Renal cortical epithelial cell (primary cell): ENCODE measurements at places on chromosomes 2 and 18. TPM values are rescaled to one million over a fixed set of nuclear protein-coding genes. Genes with fewer than 3 reads are reported as not detected.
A peak's percentile ranks its signal among the peaks of the same experiment; 100 is the strongest.

The MITD1 gene
- 25.8 and 44.6 TPM in 2 replicates for total RNA-seq

The TUBB8B gene
- not detected in 2 replicates for total RNA-seq

The PLGLB2 gene
- total RNA-seq: 1.3 TPM in 1 of 2 replicates, not detected in the other

The LIMS2 gene
- total RNA-seq: 0.87 and 3.7 TPM in 2 replicates

The DNAH6 gene
- under 0.01 and 1.6 TPM in 2 replicates for total RNA-seq

DNA sequence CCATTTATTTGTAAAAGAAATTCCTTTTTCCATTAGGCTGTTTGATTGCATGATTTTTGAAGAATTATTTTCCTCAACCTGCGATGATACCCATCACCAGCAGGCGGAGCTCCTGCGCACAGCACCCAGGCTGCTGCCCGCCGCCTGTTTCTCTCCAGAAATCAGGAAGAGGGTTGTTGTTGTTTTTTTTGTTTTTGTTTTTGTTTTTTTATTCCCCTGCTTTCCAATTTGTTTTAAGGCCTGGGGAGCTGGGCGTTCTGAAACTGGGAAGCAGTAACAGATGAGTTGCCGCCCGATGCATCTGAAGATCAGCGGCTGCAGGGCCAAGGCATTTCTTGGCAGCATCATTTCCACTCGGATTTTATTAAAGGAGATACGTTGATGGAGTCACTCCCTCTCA lies 132.1 kb downstream of the MBP start:
- DNase-seq: peak; percentile 21

- DNase-seq: no peak
Measured at GRCh38 chr2:46704593-46704992, 211.0 kb downstream of the MCFD2 start.

- no peak for DNase-seq
Measured at GRCh38 chr2:159468257-159468656, 148.1 kb downstream of the BAZ2B start.

- DNase-seq: no peak
Measured at GRCh38 chr2:242020196-242021004, 150.9 kb downstream of the RTP5 start.

GRCh38 chr18:26746398-26746797 lies 119.1 kb downstream of the AQP4 start:
- DNase-seq: peak; percentile 54

- no peak for DNase-seq
Measured at GRCh38 chr2:25419678-25420242, 78.0 kb upstream of the DNMT3A start.

GRCh38 chr2:168951871-168952270 lies 50.8 kb downstream of the G6PC2 start:
- DNase-seq: no peak

- peak; percentile 95 for DNase-seq
Measured at GRCh38 chr2:240991378-240992263, 6.8 kb upstream of the SNED1 start.

DNA sequence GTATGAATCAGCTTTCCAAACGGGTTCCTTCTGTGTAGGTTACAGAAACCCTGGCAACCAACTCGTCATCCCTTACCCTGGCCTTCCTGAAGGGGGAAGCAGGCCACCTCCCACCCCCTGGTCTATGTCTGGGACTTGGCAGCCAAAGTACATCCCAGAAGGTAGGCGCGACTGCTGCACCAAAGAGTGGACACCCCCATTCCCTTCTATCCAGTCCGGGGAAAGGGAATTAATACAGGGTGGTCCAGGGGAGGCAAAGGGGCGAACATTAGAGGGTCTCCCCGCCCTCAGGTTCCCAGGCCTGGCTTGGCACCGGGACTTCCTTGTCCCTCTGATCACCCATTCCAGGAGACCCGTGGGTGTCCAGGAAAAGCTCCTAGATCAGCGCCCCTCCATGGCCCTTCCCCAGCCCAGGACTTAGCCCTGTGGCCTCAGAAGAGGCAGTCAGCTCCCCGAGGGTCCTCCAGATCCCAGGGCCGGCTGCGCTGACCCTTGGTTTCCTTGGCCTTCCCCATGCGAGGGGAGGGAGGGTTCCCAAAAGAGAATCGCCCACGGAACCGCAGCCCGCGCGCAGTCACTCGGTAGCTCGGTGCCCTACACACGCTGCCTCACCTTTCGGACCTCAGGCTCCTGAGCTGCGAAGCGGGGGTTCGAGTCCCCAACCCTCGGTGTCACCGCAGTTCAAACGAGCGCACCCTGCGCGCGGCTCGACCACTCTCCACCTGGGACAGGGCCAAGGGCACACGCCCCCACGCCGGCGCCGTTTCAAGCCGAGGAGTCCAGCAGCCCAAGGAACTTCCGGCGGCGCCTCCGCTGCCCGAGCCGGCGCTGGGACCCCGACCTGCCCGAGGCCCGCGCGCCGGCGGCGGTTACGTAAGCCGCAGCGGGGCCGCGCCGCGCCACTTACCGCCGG lies at the start of gene PER2:
Gene PER2 (minus strand): TSS at position 874 of the 913 bp plus-strand sequence. CDS start 10,674 bp downstream, outside the sequence.
- DNase-seq: peak; percentile 85

DNA sequence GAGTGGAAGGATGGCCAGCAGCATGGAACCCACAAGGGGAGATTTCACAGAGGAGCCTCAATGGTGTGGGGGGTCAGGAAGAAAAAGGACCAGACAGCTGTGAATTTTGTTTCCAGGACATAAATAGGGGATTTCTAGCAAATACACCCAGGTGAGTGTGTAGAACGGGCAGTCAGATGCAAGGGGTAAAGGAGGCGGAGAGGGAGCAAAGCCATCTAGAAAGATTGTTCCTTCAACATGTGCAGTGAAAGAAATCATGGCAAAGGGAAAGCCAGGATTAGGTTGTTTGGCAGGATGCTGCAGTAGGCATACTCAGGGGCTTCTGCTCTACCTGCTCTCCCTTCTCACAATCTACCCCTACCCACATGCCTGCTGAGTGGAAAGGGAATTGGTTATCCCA lies 119.4 kb upstream of the EPC2 start:
- no peak for DNase-seq

DNA sequence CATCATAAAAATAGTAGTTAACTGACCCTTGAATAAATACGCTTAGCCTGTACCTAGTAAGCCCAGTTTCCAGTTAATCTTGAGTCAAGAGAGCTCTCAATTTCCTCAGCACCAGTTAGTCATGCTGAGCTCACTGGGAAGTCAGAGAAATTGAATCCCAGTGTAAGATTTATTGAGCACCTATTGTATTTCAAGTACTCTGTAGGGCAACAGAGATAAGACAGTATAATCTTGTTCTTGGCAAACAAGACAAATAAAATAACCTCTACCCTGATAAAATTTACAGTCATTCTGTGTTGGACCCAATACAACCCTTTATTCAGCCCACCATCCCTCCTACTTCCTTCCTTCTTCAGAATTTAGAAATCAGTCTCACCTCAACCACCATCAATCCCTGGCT lies 71.9 kb upstream of the NRP2 start:
- no peak for DNase-seq

DNA sequence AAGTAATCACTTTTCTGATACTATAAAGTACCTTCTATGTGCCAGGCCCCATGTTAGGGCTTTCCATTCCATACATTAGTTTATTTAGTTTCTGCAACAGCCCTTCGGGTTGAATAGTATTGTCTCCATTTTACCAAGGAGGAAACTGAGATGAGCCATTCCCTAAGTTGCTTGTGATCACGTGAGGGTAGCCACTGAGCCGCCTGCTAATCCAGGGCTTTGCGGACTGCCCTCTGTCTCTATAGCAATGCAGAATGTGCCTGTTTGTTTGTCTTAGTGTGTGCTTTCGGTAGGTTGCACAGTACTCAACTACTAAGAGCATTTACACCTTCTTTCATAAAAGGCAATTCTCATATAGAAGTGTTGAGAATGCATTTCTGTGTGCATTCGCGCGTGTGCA lies 5.0 kb downstream of the EMILIN2 start:
- no peak for DNase-seq

DNA sequence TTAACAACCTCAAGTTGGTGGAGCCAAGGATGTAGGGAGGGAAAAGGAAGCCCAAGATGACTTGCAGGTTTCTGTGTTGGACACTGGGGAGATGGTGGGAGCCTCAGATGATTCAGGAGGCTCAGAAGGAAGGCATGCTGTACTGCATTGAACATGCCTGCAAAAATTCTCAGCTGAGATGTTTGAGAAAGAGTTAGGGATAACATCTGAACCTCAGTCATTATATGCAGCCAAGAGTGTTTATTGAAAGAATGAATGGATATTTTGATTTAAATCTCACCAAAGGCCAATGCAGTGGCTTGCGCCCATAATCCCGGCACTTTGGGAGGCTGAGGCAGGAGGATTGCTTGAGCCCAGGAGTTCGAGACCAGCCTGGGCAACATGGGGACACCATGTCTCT lies 243.0 kb downstream of the MYCN start:
- no peak for DNase-seq

DNA sequence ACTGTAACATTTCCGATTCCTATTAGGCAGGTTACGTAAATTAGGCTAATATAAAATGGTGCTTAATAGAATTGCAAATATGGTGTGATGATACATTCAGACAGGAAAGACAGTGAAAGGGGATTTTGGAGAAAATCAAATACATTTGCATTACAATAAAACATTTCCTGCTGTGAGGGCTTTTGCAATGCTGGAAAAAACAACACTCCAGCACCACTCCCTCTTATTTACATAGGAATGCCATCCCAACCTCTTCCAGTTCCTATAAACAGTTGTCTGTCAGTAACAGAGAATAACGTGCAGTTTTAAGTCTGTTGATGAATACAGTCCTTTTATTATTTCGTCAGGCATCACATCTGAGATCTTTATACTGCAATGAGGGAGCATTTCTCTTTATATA lies 298.8 kb upstream of the FANCL start:
- peak; percentile 65 for DNase-seq

DNA sequence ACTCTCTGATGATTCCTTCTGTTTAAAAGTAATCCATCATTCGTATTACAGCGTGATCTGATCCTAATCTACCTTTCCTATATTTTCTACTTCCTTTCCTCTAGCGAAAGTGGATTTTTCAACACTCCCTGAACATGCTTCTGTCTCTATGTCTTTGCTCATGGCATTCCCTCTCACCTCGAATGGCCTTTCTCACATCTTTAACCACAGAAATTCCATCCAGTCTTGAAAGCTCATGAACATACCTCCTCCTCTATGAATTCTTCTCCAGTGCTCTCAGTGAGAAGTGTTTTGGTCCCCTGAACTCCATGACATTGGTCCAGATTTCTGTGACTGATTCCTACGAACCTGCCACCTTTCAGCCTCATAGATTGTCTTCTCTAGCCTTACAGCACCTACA lies 323.2 kb downstream of the RAD51AP2 start:
- DNase-seq: no peak

DNA sequence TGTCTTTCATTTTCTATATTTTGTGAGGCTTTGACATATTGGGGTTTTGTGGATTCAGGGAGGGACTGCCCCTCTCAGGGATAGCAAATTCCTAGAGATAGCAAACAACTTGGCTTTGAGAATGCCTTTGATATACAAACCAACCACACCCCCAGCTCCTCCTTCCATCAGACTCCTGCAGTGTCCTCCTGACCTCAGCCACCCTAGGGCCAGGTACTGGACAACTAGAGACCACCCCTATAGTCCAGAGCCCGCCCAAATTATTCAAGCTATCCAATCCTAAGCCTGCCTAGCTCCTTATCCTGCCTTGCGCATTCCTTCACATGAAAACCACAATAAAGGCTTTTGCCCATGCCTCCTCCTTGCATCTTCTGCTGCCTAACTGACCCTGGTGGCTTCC lies 22.9 kb upstream of the STAM2 start:
- no peak for DNase-seq

- DNase-seq: no peak
Measured at GRCh38 chr2:77142141-77142540, 380.0 kb downstream of the LRRTM4 start.

GRCh38 chr2:854460-854859 lies 96.2 kb upstream of the SNTG2 start:
- DNase-seq: no peak

GRCh38 chr2:130869441-130870160 lies 32.9 kb downstream of the ARHGEF4 start:
- DNase-seq: no peak

- DNase-seq: no peak
Measured at GRCh38 chr2:85291425-85292023, 36.3 kb downstream of the TGOLN2 start.

DNA sequence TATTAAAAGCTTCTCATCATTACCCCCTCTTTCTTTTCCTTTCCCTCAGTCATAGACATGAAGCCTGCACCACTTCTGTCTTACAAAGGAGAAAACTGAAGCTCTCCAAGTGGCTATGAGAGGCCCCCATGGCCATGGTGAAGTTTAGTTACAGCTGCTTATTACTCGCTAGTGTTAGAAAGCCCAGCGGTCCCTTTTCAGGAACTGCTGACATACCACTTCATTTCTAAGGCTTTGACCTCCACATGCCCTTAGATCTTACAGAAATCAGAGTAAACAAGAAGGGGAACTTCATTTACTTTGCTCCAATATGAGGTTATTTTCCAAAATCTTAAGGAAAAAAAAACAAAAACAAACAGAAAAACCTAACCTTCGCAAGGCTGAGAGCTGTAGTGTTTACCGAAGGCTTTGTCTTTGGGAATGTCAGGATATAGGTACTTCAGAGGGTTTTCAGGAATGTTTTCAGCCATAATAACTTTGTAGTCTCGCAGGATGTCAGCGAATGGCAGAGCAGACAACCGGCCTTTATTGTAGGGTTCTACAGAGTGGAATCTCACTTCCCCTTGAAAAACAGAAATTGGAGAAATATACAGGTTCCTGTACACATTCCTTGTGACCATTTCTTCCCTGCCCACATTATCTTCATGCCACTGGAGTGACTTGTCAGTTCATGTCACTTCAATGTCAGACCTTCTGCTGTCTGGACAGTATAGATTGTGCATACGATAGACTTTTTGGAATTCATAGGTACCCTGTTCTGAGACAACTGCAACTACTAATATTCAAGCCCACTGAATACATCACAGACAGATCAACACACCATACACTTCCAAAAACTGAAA lies 18.8 kb upstream of the STAT1 start:
- no peak for DNase-seq

DNA sequence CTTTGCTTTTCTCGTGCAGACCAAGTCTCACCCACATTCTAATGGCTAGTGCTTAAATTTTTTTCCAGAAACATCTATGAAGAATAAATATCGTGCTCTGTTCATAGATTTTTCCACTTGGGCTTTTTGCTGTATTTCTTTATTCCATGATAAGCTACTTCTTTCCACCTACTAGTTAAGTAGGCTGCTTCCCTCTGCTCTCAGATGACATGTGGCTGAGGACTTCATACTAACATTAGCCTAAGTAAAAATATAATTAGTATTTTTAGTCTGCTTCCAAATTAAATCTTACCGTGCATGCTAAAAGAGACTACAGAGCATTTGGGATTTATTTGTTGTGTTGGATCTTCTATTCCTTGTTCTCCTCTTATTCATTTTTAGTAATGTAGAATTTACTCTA lies 102.4 kb downstream of the SH3RF3 start:
- no peak for DNase-seq

DNA sequence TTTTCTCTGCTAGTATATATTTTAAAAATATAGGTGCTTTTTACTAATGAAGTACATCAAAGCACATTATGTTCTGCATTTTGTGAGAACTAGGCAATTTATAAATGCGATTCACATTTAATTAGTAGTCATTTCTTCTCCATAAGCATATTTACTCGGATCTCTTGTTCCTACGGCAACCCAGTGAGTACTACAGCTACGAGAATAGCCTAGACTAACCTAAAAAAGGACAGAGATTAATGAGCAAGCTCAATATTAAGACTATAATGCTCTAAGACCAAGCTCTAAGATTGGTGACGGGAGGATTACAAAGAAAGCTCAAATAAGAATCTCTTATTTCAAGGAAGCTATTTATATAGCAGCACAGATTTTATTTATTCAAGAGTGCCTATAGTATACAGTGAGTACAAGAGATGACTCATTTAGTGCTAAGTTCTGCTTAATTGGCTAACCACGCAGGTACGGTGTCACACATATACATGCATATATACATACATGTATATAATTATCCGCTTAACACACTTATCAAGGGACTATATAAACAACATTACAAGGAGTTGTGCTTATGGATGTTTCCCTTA lies 364.7 kb downstream of the GPD2 start:
- no peak for DNase-seq
